ENCODE measurements at places on chromosomes 3 and 15.

- DNase-seq, result no peak
Observed at GRCh38 chr15:22893081-22893480, 54.6 kb downstream of the NIPA2 start.

DNA sequence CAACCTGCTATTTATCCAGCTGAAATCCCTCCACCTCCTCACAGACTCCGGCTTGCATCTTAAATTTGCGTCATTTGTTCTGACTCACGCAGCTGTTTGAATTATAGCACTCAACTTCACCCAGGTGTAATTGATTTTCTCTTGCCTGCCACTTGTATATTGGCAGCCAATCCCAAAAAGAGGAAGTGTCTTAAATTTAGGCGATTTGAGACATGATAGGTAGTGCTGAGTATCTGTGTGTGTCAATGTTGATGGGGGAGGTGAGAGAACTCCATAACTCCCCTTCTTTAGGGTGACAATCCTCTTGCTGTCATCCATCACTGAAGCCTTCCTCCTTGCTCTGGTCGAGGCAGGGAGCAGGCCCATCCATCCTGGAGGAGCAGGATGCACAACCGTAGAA, 77.2 kb upstream of the TPRG1 start:
- no peak for DNase-seq

DNA sequence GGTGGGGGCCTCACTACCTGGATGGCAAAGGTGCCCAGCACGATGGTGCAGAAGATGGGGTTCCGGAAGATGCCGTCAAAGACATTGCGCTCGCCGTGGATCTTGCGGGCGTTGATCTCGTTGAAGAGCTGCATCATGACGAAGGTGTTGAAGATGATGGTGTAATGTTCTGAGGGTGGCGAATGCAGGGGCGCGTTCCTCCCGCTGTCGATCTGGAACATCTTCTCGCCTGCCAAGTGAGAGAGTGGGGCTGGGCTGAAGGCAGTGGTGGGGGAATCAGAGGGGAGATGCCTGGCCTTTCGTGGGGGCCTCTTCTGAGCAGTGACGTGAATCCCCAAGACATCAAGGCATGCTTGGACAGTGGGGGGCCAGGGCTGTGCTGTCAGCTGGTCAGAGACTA, 19.6 kb upstream of the SEC13 start:
- DNase-seq, result no peak

DNA sequence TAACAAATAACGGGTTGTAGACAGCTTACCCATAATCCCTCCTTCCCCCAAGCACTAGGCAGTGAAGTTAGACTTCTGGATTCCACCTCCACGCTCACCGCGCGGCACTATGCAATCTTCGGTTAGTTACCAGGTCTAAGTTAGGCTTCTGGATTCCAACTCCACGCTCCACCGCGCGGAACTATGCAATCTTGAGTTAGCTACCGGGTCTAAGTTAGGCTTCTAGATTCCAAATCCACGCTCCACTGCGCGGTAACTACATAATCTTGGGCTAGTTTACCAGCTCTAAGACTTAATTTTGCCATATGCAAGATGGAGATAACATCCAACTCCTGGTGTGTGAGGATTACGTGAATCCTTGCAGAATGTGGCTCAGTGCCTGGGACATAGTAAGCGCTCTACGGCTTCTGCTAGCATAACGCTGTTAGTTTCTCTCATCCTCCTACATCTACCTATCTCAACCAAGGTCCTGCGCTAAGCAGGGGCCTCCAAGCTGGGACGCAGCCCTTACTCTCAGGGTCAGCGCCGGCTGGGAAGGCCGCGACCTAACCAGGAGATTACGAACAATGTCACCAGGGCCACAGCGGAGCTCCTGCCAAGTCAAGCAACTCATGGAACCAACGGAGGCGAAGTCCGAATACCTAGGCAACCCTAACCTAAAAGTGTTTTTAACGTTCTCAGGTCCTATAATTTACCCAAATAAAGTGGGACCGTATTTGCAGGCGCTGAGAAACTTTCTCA, 497 bp upstream of the RPLP1 start:
- peak; percentile 21 for DNase-seq

GRCh38 chr3:147423798-147424580, 14.8 kb downstream of the ZIC1 start:
- DNase-seq, result peak; percentile 74
